ENCODE measurements at places on chromosomes 6 and 20.

DNA sequence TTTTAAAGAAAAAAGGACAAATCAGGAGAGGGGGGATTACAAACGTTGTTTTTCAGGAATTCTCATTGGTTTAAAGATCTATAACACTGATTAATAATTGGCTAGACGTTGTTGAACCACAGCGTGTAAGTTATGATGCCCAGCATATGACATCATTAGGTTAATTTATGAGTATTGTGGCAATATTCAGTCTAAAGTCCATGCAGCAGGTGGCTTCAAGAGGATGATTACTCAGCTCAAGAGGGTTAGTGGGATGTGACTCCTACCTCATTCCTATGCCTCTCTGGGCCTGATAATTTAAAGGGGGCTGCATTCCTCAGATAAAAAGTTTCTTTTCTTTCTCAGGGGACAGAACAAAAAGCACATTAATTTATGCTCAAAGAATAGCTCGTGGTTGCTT lies 1309.0 kb downstream of the EPHA7 start:
- no peaks in the 10 kb centered on the region for H3K27me3 ChIP-seq
- H3K36me3 ChIP-seq = no peaks in the 10 kb centered on the region
- H3K27ac ChIP-seq = no peak overlapping the region
- no peaks in the 10 kb centered on the region for H3K4me1 ChIP-seq
- DNase-seq = no peak

DNA sequence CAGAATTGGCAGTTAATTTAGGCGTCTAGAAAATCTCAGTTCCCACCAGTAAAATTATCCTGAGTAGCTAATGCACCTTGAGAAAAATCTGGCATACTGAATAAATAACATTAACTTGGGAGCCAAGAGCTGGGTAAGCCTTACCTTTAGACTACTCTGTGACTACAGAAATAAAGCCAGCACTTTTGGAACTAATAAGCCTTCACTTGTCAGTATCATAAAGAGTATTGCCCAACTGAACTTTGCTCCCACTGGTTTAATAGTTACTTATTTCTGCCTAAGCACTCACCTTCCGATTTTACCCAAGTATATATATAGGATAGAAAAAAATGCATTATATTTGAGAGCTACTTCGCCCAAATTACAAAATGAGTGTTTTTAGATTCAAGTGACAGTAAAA lies 10.7 kb downstream of the FAM8A1 start:
- no peaks in the 10 kb centered on the region for H3K27me3 ChIP-seq
- DNase-seq = no peak
- H3K4me1 ChIP-seq = no peaks in the 10 kb centered on the region
- H3K36me3 ChIP-seq = no peaks in the 10 kb centered on the region
- H3K27ac ChIP-seq = no peak overlapping the region

- DNase-seq = peak; percentile 46
- no peak overlapping the region for H3K27ac ChIP-seq
- no peaks in the 10 kb centered on the region for H3K36me3 ChIP-seq
- H3K4me3 ChIP-seq = no peak overlapping the region
- H3K4me1 ChIP-seq = peaks cover 12% of the 10 kb centered on the region
- no peaks in the 10 kb centered on the region for H3K27me3 ChIP-seq
Measured at GRCh38 chr6:317448-318144, 25.3 kb downstream of the DUSP22 start.

DNA sequence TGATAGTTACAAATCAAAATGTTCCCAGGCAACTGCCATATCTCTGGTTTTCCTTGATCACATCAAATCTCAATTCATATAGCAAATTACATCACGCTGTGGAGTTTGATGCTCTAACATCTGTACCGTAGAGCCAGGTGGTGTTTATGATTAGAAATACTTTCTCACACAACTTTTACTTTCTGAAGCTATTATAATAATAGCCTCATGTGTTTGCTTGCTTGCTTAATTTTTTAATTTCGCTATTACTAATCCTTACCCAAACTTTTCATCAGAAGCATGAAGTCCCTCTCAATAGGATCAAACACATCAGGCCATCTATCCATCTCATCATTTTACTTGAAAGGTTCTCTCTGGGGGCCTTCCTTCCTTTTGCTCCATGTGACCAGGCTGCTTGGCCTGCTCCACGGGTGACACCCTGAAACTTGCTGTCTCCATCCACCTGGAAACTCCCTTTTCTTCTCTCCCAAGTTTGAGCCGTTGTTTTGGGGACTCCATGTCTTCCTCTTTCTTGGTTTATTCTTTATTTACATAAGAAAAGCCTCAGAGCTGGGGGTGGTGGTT lies 75.4 kb downstream of the ADAT2 start:
- H3K36me3 ChIP-seq = no peaks in the 10 kb centered on the region
- no peak overlapping the region for H3K4me3 ChIP-seq
- no peaks in the 10 kb centered on the region for H3K4me1 ChIP-seq
- H3K27me3 ChIP-seq = no peaks in the 10 kb centered on the region
- no peak for DNase-seq
- H3K27ac ChIP-seq = no peak overlapping the region

GRCh38 chr6:143578054-143578453 lies 66.5 kb upstream of the FUCA2 start:
- no peaks in the 10 kb centered on the region for H3K27me3 ChIP-seq
- no peak for DNase-seq
- no peaks in the 10 kb centered on the region for H3K4me1 ChIP-seq

GRCh38 chr6:27810768-27811450 lies 101.3 kb downstream of the OR2B2 start:
- DNase-seq = no peak
- H3K4me1 ChIP-seq = no peaks in the 10 kb centered on the region
- peak overlapping the region; percentile 47 for H3K4me3 ChIP-seq
- H3K36me3 ChIP-seq = no peaks in the 10 kb centered on the region
- no peaks in the 10 kb centered on the region for H3K27me3 ChIP-seq

DNA sequence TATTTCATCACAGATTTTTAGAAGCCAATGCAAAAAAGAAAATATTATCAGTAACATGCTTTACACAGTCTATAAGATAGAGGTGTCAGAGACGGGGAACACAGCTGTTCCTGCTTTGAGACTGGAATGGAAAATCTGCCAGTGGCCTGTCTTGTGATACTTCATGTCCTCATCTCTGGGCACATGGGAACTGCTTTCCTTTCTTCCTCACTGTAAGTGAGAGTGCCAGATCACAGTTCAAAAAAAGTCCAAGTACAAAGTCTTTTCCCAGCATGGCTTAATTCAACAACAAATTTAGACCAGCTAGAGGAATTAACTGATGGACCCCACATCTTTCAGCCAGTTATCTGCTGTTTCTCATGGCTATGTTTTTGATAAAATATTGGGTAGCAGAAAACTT lies 490.4 kb downstream of the CDKAL1 start:
- H3K27me3 ChIP-seq = no peaks in the 10 kb centered on the region
- H3K4me3 ChIP-seq = no peak overlapping the region
- H3K36me3 ChIP-seq = no peaks in the 10 kb centered on the region

- DNase-seq = no peak
- no peak overlapping the region for H3K4me3 ChIP-seq
- no peaks in the 10 kb centered on the region for H3K36me3 ChIP-seq
- no peaks in the 10 kb centered on the region for H3K27me3 ChIP-seq
Measured at GRCh38 chr6:156628805-156629204, 148.4 kb upstream of the ARID1B start.

DNA sequence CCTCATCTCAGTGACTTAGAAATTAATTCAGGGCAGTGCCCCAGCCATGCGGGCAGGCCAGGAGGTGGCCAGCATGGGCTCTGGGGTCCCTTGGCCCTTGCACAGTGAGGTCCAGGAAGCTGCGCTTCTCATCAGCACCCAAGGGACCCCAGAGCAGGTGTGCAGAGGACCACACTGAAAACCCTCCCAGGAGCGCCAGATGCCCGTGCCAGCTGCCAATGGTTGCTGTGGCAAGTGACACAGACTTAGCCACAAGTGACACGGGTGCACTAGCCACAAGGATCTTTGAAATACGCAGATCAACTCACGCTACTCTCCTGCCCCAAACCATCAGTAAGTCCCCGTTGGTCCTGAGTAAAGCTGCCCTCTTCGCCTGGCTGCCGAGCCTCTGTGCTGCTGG lies 88.1 kb downstream of the ERMARD start:
- no peak overlapping the region for H3K4me3 ChIP-seq
- DNase-seq = peak; percentile 37
- H3K4me1 ChIP-seq = no peaks in the 10 kb centered on the region
- H3K27ac ChIP-seq = no peak overlapping the region
- no peaks in the 10 kb centered on the region for H3K36me3 ChIP-seq

DNA sequence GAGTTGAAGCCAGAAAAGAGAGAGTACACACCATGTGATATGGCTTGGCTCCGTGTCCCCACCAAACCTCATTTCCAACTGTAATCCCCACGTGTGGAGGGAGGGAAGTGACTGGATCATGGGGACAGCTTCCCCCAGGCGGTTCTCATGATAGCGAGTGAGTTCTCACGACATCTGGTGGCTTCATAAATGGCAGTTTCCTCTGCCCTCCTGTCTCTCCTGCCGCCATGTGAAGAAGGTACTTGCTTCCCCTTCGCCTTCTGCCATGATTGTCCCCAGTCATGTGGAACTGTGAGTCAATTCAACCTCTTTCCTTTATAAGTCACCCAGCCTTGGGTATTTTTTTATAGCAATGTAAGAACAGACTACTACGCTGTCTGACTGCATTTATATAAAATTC lies 40.3 kb downstream of the TAF4 start:
- H3K27me3 ChIP-seq = no peaks in the 10 kb centered on the region
- no peak overlapping the region for H3K4me3 ChIP-seq
- no peak overlapping the region for H3K27ac ChIP-seq
- H3K4me1 ChIP-seq = peaks cover 14% of the 10 kb centered on the region
- no peak for DNase-seq

DNA sequence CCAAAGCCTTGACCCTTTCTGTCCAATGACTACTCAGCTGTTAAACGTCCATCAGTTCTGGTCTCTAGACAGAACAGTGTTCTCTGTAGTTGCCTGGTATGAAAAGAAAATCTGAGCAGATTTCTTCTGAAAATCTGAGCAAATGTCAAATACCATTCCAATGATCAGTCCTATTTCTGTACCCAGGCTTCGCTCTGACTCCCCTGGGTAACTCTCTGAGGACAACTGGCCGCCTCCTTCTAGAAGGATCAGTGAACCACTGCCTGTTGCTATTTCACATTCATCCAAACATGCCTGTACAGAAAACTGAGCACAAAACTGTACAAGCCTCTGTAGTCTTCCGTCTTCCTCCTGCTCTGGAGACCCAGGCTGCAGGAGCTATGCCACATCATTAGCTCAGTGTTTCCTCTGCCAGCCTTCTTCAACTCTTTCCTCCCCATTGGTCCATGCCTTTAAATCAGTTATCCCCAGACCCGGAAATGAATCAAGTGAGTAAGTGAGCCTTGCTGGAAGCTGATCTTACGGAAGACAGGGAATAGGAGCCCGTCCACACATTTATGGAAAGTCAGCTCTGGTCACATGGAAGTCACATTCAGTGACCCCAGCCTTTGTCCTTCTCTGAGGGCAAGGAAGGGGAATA lies 63.3 kb downstream of the DAAM2 start:
- no peak overlapping the region for H3K4me3 ChIP-seq
- H3K27ac ChIP-seq = no peak overlapping the region
- peaks cover 10% of the 10 kb centered on the region for H3K4me1 ChIP-seq
- H3K36me3 ChIP-seq = no peaks in the 10 kb centered on the region

- no peak overlapping the region for H3K4me3 ChIP-seq
- H3K36me3 ChIP-seq = no peaks in the 10 kb centered on the region
- H3K27me3 ChIP-seq = no peaks in the 10 kb centered on the region
Measured at GRCh38 chr20:15296422-15296821, 959.0 kb upstream of the FLRT3 start.

DNA sequence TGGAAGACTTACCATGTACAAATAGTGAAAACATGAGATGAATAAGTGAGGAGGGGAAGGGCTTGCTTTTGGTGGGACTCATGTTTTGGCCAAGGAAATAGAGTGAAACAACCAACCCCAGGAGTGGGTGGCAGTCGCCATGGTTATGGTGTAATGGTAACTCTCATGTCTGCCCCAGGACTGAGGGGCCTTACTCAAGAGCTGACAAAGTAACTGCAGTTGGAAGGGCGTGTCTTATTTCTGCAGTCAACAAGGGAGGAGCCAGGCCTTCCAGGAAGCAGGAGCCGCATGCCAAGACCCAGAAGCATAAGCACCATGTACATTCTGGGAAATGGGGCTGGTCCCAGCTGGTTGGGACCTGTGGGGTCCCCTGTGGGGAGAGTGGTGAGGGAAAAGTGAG lies 108.5 kb downstream of the UNC5CL start:
- H3K27ac ChIP-seq = no peak overlapping the region
- H3K4me3 ChIP-seq = no peak overlapping the region
- no peak for DNase-seq
- H3K27me3 ChIP-seq = no peaks in the 10 kb centered on the region

DNA sequence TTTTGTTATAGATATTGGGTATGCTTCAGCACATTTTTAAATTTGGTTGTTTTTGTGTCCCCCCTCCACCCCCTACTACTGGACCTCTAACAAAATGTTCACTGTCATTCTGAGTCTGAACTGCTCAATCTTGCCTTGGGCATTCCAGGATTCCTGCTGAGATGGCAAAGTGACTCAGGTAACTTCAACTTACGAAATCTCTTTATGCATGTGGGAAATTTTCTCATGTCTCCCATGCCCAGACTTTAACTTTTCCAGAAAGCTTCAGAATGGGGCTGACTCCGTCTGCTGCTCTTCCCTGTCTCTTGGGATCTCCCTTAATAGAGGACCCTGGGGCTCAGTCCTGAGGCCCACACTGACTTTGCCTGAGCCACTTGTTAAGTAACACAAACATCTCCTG lies 14.0 kb downstream of the CYP39A1 start:
- no peaks in the 10 kb centered on the region for H3K36me3 ChIP-seq
- DNase-seq = no peak
- no peaks in the 10 kb centered on the region for H3K27me3 ChIP-seq
- no peaks in the 10 kb centered on the region for H3K4me1 ChIP-seq
- no peak overlapping the region for H3K27ac ChIP-seq
